ENCODE measurements at places on chromosomes 2 and 18.
A peak's percentile ranks its signal among the peaks of the same experiment; 100 is the strongest.

DNA sequence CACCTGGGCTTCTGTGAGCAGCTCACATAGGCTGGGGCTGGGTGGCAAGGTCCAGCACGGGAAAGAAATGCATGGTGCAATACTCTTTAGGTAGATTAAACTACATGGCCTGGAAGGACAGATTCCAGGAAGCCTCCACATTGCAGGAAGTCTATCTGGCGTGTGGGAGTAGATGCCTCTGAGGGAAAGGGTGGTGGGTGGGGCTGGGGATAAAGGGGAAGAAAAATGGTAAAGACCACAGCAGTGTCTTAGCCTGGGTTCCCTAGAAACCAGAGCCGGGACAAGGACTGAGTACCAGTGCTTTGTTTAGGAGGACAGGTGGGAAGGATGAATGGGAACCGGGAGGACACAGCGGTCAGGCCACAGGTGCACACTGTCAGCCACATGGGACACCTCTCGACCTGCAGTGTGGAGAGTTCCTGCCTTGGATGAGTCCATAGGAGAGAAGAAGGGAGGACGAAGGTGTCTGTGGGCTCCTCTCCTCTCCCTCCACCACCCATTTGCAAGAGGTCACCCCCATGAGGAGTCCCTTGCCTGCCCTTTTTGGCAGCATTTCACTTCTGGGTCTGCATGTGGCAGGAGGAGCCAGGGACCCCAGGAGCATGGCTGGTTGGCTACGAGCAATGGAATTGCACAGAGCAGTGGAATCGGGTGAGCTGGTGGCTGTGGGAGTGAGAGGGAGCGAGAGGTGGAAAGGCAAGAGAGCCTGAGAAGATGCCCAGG is 91.5 kb upstream of the HS6ST1 start:
- no peak for DNase-seq

DNA sequence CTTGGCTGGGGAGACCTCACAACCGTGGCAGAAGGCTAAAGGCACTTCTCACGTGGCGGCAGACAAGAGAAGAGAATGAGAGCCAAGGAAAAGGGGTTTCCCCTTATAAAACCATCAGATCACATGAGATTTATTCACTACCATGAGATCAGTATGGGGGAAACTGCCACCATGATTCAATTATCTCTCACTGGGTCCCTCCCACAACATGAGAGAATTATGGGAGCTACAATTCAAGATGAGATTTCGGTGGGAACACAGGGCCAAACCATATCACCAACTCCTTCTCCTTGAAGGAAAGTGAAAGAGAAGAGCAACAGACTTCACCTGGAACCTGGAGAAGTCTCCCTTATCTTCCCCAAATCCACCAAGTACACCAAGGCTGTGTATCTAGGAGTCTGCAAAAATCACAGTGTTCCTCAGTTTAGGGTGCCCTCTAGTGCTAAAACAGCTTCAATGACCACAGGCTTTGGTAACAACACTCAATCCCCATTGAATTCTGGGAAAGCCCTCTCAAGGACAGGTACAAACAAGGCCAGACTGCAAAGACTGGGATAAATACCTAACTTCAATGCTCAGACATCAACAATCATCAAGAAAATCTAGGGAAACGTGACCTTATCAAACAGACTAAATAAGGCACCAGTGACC is 148.8 kb upstream of the SRD5A2 start:
- DNase-seq, result peak; percentile 31

- no peak for DNase-seq
Observed at GRCh38 chr2:12304564-12305171, 412.1 kb upstream of the TRIB2 start.

- DNase-seq, result no peak
Observed at GRCh38 chr2:158138255-158138654, 36.6 kb downstream of the UPP2 start.

DNA sequence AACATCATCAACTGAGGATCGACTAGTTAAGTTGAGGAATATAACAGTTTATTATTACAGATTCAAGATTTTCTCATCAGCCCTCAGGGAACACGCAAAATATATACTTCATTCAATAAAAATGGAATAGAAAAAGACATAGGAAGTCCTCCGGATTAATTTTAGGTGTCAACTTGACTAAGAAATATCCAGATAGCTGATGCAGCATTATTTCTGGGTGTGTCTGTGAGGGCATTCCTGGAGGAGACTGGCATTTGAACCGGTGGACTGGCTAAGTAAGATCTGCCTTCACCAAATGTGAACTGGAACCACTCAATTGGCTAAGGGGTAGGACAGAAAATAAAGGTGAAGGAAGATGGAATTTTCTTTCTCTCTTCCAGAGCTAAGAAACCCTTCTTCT is 845.3 kb downstream of the SOCS6 start:
- no peak for DNase-seq

- no peak for DNase-seq
Observed at GRCh38 chr2:60552851-60553494, 481 bp downstream of the BCL11A start.

DNA sequence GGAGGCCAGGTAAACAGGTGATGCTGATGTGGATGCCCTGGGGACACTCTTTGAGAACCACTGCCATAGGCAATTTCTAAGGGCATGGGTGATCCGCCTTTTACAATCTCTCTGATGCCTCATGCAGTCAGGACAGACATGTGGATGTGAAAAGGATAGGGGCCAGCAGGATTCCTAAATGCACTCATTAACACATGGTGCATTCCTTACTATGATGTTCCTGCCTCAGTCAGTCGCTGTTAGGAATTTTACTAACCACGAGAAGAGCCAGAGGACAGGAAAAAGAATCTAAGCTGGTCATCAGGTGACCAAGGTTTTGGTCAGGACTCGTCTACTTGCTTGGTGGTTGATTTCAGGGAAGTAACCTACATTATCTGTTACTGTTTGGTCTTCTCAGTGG is 191.0 kb downstream of the ARL4C start:
- no peak for DNase-seq

DNA sequence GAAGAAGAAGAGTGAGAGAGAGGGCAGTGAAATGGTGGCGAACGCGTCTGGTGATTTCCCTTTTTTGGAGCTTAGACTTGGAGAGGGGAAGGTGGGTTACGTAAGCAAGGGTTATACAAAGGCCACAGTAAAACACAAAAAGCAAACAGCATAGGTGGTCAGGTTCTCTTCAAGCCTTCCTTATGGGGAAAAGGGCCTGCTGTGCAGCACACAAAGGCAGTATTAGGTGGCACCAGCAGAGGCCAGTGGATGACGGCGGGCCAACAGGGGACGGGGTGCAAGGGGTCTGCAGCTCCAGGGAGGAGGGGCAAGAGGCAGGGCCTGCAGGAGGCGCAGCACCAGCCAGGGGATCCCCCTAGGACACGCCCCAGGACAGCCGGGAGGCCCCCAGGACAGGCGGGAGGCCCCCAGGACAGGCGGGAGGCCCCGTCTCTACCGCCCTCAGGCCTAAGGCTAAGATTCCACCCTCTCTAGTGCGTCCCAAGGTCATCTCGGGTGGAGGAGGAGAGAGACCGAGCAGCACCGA is 32.6 kb upstream of the NPC1 start:
- DNase-seq, result no peak

- DNase-seq, result no peak
Observed at GRCh38 chr2:158125756-158126498, 24.3 kb downstream of the UPP2 start.

DNA sequence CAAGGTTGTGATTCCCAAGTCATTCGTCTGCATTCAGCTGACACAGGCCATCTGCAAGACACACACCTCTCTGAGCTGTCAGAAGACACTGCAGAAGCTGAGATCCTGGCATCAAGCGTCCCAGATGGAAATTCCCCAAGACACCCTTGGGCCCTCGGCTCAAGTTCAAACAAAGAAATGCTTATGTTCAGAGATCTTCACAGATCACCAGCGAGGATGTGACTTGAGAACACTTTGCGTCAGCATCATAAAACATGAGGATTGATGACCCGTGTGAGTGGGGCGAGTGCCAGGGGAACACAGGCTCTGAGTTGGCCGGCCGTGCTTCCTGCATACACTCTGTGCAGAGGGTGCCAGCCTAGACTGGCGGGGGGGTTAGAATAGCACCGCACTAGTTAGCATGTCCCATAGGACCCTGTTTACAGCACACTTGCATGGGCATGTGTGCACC is 36.8 kb downstream of the KCNIP3 start:
- DNase-seq, result no peak

GRCh38 chr2:181123798-181124231 is 143.4 kb downstream of the UBE2E3 start:
- DNase-seq, result no peak

- DNase-seq, result no peak
Observed at GRCh38 chr2:11677136-11678055, 7.4 kb upstream of the NTSR2 start.

DNA sequence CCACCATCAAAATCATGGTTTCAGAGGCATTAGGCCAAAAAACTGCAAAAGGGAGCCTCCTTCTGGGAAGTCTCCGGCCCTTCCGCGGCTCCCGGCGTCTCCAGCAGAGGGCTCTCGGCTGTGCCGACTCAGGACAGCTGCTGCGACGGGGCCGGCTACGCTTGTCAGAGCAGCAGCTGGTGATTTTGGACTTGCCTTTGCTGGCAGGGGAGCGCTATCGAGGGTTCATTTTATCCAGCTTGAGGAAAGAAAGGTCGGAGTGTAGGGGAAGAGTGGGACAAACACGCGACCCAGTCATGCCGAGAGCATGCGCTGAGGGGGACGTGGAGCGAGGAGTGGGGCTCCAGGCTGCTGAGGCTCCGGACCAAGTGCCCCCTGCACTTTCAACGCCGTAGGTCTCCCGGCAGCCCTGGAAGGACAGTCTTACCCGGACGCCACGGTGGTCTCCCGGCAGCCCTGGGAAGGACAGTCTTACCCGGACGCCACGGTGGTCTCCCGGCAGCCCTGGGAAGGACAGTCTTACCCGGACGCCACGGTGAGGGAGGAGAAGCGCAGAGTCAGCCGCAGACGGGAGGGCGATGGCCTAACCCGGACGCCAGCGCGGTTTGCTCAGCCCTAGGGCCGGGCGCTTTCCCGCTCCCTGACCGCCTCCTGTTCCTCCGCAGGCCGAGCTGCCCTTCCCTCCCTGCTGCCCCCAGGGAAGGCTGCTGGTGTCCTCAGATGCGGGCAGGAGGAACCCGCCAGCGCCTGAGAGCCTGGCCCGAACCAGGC is 21.7 kb downstream of the DDX18 start:
- DNase-seq, result peak; percentile 53

DNA sequence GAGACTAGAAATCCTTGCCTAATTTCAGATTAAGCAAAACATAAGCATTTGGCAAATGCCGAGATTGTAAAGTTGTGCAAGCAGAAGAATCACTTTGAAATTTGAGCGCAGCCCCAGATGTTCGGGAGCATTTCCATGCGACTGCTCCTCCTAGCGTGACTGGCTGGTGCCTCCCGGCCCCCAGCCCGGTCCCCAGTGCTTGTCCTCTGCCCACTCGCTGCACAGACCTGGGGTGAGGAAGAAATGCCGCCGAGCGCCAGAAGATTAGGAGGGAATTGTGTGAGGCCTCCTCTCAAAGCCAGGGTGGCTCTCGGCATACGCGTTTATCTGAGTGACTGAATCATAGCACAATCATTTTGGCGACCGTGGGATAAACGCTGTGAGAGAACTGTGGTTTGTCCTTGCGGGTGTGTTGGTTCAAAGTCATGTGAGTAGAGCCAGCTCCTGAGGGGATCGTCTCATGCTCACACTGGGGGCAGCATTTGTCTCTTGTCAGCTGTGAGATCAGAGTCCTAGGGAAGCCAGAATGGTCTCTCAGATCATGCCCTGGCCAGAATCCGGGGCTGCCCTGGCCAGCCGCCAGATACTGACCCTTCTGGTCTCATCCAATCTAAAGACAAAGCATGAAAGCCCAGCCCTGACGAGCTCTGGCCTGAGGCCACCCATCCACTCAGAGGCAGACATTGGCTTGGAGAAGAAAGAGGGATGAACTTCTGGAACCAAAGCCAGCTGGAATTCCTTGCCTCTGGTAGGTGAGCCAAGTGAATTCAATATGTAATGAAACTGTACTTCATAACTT is 189.3 kb downstream of the SH3RF3 start:
- DNase-seq, result no peak

GRCh38 chr2:181588546-181588945 is 68.4 kb downstream of the CERKL start:
- no peak for DNase-seq

DNA sequence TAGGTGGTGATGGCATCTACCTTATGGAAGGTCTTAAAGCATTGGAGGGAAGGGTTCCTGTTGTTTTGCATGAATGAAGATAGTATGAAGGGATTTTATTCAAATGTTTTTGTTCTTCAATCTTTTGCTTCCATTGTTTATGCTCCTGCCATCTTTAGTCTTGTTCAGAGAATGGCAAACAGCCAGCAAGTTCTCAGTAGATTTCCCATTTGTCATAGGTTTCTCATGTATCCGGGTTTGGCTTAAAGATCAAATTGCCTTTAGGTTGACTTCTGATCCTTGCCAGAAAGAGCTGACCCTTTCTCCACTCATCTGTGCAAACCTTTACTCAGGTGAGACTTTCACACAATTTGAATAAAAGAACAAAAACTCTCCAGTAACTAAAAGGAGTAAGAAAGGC is 44.2 kb upstream of the STAT4 start:
- DNase-seq, result no peak

DNA sequence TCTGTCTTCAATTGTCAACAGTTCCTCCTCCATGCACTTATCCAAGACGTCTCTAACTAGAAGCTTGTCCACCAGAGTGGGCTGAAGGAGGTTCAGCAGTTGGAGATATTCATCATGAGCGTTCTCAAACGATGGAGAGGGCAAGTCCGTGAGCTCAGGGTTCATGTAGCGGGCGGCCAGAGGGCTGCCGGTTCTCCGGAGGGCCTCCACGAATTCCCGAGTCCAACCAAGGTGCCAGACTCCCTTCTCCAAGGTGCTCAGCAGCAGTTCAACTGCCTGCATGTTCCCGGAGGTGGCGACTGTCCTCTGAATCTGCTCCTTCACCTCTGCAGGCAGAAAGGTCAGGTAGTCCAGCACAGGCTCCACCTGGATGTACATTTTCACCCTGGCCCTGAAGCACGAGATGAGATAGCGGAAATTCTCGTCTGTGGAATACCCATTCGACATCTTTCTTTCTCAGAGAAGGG is 590 bp downstream of the IFIH1 start:
- no peak for DNase-seq

DNA sequence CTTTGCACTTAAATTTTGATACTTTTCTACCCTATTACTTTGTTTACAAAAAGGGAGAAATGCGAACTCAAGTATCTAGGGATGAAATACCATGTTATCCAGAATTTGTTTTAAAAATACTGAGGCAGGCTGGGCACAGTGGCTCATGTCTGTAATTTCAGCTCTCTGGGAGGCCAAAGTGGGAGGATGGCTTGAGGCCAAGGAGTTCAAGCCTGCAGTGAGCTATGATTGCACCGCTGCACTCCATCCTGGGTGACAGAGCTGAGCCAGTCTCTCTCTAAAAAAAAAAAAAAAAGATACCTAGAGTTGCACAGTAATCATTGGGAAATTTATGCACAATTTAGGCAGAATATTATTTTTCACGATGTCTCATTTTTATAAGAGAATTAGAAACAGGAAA is 12.4 kb upstream of the VAPA start:
- no peak for DNase-seq

DNA sequence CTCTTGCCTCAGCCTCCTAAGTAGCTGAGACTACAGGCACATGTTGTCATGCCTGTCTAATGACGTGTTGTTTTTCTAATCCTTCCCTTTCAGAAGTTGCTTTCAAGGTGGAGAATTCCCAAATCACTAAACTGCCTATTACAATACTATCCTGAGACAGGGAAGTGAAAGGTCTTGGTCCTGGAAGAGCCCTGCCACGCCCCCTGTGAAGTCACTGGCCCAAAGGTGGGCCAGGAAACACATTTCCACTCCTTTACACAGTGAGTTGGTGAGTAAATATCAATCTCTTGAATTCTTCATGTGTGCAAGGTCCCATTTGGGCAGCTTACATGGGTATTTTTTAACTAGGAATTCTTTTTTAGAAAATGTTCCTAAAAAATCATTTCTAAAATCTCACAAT is 150.1 kb downstream of the THADA start:
- no peak for DNase-seq
